Thymus (tissue), 14 donors: ENCODE measurements at places on chromosomes 1 and 21. TPM values are rescaled to one million over a fixed set of nuclear protein-coding genes. Genes with fewer than 3 reads are reported as not detected.
A peak's percentile ranks its signal among the peaks of the same experiment; 100 is the strongest.

- H3K4me1 ChIP-seq, result no peaks in the 10 kb centered on the region
- no peak overlapping the region for H3K4me3 ChIP-seq
- H3K27me3 ChIP-seq, result no peaks in the 10 kb centered on the region
- peaks cover 13% of the 10 kb centered on the region for H3K36me3 ChIP-seq
These were observed 51.5 kb downstream of the CNST start for GRCh38 chr1:246617768-246618167.

The S100A7A gene
- 0.30 TPM for polyA plus RNA-seq

DNA sequence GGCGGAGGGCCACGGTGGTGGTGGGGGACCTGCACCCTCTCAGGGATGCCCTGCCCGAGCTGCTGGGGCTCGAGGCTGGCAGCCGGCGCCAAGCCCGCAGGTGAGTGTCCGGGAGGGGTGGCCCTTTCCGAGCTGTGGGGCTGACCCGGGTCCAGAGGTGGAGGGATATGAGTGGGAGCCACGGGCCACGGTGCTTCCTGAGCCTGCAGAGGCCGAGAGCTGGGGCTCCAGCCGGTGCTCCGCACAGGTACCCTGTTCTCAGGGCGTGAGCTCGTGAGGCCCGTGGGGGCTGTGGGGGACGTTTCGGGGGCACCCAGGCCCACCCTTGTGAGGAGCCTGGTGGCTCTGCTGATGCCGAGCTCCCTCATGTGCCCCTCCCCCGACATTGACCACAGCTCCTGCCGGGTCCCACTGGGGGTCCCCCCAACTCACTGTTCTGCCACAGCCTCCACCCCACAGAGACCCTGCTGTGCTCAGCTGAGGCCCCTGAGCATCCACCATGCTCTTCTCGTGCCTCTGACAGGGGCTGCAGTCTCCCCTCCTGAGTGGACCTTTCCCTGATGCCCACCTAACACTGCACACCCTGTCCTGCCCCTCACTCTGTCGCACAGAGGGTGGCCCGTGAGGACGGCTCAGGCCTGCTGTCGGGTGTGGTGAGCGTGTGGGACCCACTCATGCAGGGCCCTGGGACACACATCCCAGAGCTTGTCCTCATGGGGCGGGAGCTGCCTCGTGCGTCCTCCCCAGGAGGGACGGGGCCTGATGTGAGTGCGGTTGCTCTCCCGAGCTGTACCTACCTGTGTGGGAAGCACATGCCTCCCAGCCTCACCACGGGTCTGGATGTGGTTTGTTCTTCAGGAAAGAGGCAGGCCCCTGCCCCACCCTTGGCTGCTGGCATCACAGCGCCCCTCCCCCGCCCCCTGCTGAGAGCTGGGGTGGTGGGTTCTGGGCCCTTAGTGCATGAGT is 27.5 kb downstream of the SLX9 start:
- H3K4me3 ChIP-seq, result no peak overlapping the region
- DNase-seq, result no peak
- H3K27ac ChIP-seq, result no peak overlapping the region
- H3K36me3 ChIP-seq, result peaks cover 16% of the 10 kb centered on the region

DNA sequence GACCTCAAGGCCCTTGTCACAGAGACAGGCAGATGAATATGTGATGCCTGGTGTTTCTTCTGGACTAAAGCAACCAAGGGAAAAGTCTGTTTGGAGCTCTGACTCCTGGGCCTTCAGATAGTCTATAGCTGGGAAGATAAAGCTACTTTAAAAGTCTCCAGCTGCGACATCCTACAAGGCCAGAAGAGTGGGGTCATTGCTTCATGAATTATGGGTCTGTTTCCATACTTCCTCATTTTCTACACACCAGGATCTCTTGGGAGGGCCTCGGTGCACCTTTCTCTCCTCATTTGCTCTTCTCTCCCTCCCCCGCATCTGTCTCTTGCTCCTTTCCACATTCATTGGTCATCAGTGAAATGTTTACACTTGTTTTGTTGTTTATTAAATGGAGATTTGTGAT is 44.8 kb downstream of the SYT2 start:
- no peaks in the 10 kb centered on the region for H3K4me1 ChIP-seq
- H3K36me3 ChIP-seq, result no peaks in the 10 kb centered on the region
- no peaks in the 10 kb centered on the region for H3K27me3 ChIP-seq
- H3K27ac ChIP-seq, result no peak overlapping the region
- no peak for DNase-seq

GRCh38 chr1:64624808-64625207 is 120.1 kb upstream of the RAVER2 start:
- no peak overlapping the region for H3K4me3 ChIP-seq
- no peaks in the 10 kb centered on the region for H3K4me1 ChIP-seq
- no peak overlapping the region for H3K27ac ChIP-seq

DNA sequence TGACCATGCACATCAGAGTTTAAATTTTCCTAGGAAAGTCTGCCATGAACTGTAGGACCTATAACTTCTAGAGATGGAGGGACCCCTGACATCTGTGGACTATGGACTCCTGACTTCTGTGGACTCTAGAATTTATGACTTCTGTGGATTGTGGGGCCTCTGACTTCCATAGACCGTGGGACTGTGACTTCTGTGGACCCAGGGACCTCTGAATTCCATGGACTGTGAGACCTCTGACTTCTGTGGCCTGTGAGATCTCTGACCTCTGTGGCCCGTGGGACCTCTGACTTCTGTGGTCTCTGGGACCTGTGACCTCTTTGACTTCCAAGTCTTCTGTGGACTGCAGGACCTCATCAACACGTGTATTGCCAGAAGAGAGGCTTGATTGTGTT is 36.7 kb downstream of the PEX14 start:
- H3K27ac ChIP-seq, result peak overlapping the region; percentile 89
- no peak overlapping the region for H3K4me3 ChIP-seq
- no peaks in the 10 kb centered on the region for H3K27me3 ChIP-seq
- DNase-seq, result no peak
- H3K36me3 ChIP-seq, result no peaks in the 10 kb centered on the region

GRCh38 chr1:195481293-195481692 is 1126.9 kb downstream of the KCNT2 start:
- H3K27me3 ChIP-seq, result no peaks in the 10 kb centered on the region
- no peak overlapping the region for H3K27ac ChIP-seq
- H3K4me3 ChIP-seq, result no peak overlapping the region
- H3K36me3 ChIP-seq, result no peaks in the 10 kb centered on the region

DNA sequence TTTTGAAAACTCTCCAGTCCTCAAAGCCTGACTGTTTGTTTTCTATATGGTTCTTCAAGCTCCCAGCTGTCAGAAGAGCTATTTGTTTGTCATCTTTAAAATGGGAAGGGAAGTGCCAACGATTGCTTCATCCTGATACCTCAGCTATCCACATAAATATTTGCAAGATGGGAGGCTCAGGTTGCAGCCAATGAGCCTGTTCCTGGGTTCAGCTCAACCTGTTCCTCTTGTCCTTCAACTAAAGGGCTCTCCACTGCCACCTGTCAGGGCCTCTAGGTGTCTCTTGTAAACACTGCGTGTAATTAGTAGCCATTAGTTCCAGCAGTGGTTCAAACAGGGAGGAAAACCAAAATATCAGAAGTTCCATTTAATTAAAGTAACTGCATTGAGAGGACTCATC is 445.1 kb downstream of the AJAP1 start:
- DNase-seq, result no peak
- H3K4me3 ChIP-seq, result no peak overlapping the region
- H3K4me1 ChIP-seq, result no peaks in the 10 kb centered on the region
- H3K27me3 ChIP-seq, result no peaks in the 10 kb centered on the region
- no peaks in the 10 kb centered on the region for H3K36me3 ChIP-seq

DNA sequence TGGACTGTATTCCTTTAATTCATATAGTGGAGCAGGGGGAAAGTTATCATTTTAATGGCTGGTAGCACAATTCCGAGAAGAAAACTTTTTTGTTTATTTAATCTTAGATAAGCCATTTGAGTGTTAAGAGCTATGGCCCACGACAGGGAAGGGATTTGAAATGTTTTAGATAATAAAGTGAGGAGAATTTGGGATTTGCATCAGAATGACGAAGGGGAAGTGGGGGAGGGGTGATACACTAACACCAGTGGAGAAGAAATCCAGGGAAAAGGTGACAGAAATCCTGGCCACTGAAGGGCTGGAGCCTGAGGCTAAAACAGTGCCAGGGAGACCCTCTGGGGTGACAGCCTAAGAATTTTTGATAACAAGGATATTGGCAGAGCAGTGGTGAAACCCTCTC is 21.0 kb downstream of the LEPR start:
- no peaks in the 10 kb centered on the region for H3K27me3 ChIP-seq
- DNase-seq, result no peak
- no peak overlapping the region for H3K4me3 ChIP-seq
- H3K4me1 ChIP-seq, result no peaks in the 10 kb centered on the region
- no peaks in the 10 kb centered on the region for H3K36me3 ChIP-seq
- no peak overlapping the region for H3K27ac ChIP-seq

DNA sequence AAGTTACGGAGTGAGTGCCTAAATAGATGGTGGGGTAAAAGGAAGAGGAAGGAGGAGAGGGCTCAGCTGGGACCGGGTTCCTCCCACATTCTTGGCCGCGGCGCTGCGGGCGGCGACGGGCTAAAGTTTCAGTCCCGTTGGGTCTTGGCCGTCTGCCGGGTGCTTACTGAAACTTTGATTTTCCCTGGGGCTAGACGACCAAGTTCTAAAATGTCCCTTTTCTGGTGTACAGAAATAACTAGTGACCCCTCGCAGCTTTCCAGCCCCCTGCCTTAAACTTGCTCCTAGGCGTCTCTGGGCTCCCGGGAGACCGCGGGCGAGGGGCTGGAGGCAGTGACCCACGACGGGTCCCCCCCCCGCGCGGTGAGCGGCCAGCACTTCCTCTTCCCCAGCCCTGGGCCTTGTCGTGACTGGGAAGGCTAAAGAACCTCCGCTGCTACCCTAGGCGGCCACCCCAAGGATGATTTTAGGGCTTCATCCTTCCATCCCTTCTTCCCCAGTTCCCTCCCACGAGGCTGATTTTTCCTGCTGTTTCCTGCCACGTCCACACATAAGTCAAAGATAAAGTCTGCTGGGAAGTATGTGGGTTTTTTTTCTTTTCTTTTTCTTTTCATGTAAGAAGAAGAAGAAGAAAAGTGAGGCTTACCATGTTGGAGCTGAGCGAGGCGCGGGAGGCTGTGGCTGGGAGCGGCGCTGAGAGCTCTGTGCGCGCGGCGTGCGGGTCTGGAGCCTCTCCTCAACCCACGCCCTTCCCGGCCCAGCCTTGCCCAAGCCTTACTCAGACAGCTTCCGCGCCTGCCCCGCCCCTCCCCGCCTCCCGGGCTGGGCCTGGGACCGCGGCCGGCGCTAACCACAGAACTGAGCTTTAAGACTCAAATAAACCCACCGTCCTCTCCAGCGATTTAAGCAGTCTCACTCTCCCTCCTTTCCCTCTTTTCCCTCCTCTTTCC is at the start of gene S100A11:
Gene S100A11, minus strand, starts transcription at position 738 of the 950 bp plus-strand sequence. Its CDS starts 89 bp downstream, at position 649.
- no peaks in the 10 kb centered on the region for H3K27me3 ChIP-seq
- peak; percentile 26 for DNase-seq
- peak within 1 kb of the TSS; percentile 90 for H3K4me3 ChIP-seq
- H3K4me1 ChIP-seq, result peaks cover 37% of the 10 kb centered on the region
- H3K36me3 ChIP-seq, result peaks cover 23% of the 10 kb centered on the region

DNA sequence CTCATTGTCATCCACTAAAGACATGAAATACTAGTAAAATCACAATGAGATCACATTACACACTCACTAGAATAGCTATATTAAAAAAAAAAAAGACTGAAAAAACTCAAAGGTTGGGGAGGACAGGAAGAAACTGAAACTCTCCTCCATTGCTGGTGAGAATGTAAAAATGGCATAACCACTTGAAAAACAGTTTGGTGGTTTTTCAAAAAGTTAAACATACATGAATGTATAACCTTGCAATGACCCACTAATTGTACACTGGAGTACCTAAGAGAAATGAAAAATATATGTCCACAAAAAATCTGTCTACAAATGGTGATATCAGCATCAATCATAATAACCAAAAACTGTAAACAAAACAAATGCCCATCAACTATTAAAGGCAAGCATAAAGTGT is 44.0 kb downstream of the NRIP1 start:
- no peak overlapping the region for H3K27ac ChIP-seq
- no peak for DNase-seq
- no peaks in the 10 kb centered on the region for H3K4me1 ChIP-seq
- no peaks in the 10 kb centered on the region for H3K27me3 ChIP-seq
- no peaks in the 10 kb centered on the region for H3K36me3 ChIP-seq
- H3K4me3 ChIP-seq, result no peak overlapping the region

DNA sequence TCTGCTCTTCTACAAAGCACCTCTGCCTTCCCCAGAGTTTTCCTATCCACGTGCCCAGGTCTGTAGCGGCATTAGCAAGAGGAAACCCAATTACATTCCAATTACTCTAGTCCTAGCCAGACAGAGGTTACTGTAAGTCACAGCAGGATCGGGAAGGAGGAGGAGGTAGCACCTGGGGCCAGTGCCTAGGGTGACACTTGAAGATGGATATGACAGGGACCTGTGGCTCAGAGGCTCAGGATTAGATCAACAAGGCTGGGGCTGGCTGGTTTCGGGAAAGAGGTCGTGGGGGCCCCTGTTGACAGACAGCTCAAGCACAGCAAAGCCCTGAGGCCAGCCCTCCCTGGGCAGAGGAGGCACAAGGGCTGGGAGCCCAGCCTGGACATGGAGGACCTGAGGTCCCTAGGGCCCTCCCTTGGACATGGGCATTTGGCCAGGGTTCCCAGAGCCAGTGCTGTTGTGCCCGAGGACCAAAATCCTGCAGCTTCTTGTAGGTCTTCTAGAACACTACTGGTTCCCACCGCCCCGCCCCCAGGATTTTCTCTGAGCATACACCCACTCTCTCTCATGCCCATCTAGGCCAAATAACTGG is 3.0 kb upstream of the HCRTR1 start:
- H3K27ac ChIP-seq, result no peak overlapping the region
- H3K36me3 ChIP-seq, result no peaks in the 10 kb centered on the region
- peaks cover 16% of the 10 kb centered on the region for H3K27me3 ChIP-seq
- peaks cover 7% of the 10 kb centered on the region for H3K4me1 ChIP-seq

DNA sequence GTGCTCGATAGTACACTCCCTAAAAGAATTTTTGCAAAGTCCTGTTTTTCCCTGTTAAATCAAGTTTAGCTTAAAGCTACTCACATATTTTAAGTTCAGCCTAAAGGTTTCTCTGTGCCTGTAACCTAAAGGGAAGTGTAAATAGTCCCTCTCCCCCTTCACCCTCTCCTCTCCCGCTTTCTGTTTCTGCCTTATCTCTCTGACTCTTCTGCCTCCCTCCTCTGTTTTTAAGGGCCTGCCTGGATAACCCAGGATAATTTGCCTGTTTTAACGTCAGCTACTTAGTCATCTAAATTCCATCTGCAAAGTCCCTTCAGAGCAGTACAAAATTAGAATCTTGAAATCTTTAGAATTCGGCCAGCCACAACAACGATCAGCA is 92.6 kb downstream of the NID1 start:
- H3K27me3 ChIP-seq, result no peaks in the 10 kb centered on the region
- H3K4me3 ChIP-seq, result peak overlapping the region; percentile 39
- peaks cover 20% of the 10 kb centered on the region for H3K4me1 ChIP-seq
- H3K27ac ChIP-seq, result peak overlapping the region; percentile 92

GRCh38 chr1:56571448-56571847 is 7.9 kb downstream of the PLPP3 start:
- H3K4me3 ChIP-seq, result no peak overlapping the region
- peaks cover under 1% of the 10 kb centered on the region for H3K4me1 ChIP-seq
- no peak for DNase-seq
- H3K27ac ChIP-seq, result no peak overlapping the region
- H3K27me3 ChIP-seq, result no peaks in the 10 kb centered on the region
- no peaks in the 10 kb centered on the region for H3K36me3 ChIP-seq
